ENCODE measurements at places on chromosomes 3 and 15.

GRCh38 chr3:136750209-136750896 lies 1.8 kb downstream of the STAG1 start:
- no peak for DNase-seq

- no peak for DNase-seq
Observed at GRCh38 chr3:71305231-71306206, 278.0 kb downstream of the FOXP1 start.

GRCh38 chr3:50806806-50807205 lies 132.1 kb downstream of the DOCK3 start:
- no peak for DNase-seq

DNA sequence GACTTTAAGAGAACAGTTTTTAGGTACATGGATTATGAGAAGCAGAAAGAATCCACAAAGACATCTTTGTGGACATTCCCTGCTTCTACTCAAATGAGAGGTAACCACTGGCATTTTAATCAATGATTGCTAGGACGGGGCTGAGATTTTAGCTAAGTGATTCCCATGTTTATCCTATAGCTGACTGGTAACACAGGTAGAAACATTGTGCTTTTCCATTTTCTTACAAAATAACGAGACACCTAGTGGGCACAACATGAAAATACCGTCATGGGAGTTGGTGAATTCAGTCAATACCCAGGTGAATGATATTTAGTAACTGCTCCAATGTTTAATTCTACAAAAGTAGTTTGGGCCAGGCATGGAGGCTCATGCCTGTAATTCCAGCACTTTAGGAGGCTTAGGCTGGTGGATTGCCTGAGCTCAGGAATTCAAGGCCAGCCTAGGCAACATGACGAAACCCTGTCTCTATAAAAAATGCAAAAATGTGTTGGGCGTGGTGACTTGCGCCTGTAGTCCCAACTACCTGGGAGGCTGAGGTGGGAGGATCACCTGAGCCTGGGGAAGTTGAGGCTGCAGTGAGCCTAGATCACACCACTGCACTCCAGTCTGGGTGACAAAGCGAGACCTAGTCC lies 37.2 kb upstream of the DENND4A start:
- no peak for DNase-seq

DNA sequence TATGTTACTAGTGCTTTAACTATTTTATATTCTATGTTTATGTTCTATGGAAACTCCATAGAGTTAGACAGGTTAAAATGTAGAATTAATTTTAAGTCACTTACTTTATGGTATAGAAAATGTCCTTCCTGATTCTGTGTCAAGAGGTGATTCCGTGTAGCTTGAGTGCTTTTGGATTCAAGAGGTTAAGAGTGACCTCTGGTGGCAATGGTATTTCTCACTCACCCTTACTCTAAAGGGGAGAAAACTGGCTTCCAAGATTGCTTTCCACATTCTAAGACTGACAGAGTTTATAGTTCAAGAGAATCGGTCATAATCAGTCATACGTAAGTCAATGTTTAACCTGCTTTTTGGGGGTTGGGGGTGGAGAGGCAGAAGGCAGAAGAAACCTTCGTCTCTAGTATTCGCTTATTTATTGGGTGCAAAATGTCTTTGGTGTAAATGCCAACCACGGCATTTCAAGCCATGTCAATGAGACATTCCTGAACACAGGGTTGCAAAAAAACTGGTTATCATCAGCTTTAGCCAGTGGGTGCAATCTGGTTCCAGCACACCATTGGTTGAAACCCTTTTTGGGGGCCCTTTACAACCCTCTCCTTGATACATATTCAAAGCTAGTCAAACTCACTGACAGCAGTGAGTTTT lies 92.0 kb upstream of the VGLL3 start:
- DNase-seq: no peak

DNA sequence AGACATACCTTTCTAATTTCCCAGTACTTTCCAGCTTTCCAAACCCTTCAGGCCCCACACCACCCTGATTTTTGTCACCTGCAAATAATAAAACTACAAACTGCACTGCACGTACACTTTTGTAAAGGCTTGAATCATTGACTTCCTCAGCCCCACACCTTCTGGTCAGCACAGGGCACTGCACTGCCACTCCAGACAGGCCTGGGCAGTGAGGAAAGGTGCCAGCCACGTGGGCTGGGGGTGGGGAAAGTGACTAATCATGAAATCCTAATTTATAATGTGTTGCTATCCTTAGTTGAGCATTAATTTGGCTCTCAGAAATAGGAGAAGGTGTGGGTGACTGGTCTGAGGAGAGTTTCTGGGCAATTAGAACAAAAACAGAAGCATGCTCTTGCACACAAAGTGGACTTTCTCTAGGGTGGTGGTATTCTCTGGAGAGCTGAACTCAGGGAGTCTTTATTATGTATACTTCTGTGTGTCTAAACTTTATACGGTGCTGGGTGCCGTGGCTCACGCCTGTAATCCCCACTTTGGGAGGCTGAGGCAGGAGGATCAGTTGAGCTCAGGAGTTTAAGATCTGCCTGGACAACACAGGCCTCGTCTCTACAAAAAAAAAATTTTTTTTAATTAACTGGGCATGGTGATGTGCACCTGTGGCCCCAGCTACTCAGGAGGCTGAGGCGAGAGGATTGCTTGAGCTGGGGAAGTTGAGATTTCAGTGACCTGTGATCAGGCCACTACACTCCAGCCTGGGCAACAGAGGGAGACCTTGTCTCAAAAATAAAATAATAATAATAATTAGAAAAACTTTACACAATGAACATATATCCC lies 58.2 kb upstream of the FLNB start:
- DNase-seq: no peak

GRCh38 chr3:105499961-105500360 lies 133.3 kb downstream of the ALCAM start:
- DNase-seq: no peak

- DNase-seq: no peak
Observed at GRCh38 chr3:25695731-25696420, 31.2 kb upstream of the TOP2B start.

- DNase-seq: no peak
Observed at GRCh38 chr3:179768080-179768479, 115.2 kb downstream of the USP13 start.

- no peak for DNase-seq
Observed at GRCh38 chr15:55108448-55108847, 88.3 kb downstream of the RSL24D1 start.

DNA sequence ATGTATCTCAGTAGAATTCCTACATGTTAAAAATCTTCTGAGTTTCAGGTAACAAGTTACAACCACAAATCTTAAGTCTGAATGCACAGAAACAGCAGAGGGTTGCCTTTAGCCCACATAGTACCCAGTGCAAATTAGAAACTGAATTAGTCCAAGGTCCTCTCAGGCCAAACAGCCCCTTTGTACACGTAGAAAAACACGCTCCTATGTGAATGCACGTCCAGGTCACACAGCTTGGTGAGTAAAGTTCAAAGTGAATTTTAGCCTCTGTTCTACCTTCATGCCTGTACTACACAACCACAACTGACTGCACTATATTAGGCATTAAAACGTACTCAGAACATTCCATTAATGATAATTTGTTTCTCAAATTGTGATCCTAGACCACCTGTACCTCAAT lies 46.3 kb downstream of the GYG1 start:
- DNase-seq: no peak

GRCh38 chr3:112003321-112004080 lies 4.8 kb downstream of the TAGLN3 start:
- no peak for DNase-seq

- no peak for DNase-seq
Observed at GRCh38 chr3:134445636-134446035, 40.1 kb downstream of the ANAPC13 start.

GRCh38 chr3:169158379-169158778 lies 505.1 kb downstream of the MECOM start:
- no peak for DNase-seq

GRCh38 chr15:56654624-56655023 lies 78.7 kb downstream of the ZNF280D start:
- DNase-seq: no peak

DNA sequence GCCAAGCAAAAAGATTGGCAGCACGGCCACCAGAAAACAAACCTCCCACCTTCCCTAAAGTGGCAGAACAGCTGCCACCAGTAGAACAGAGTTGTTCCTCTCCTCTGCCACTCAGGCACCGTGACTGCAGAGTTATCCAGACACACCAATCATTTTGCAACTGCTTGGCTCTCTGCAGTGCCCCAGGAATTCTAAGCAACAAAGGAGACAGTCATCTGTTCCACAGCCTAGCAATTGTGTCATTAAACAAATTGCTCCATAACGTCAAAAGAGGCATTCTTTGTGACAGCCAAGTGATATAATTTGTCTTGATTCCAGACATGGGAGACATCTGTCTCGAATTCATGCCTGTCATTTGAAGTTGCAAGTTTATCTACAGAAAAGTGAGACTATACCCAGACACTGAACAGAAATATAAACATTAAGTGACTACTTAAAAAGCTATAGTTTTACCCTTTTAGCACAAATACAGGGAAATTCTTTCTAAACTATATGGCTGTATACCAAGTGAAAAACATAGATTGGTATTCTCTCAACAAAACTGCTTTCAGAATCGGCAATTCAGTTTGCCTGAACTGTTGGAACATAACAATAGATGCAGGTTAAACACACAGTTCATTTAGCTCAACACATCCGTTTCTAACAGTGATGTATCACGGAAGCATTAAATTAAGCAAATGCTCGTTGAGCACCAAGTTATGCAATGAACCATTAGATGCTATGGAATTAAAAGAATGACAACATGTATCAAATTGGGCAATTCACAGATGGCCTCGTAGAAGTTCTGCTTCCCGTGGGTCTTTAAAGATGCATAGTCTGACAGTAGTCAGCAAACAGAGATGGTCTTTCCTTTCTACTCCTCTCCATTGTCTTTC lies 281.3 kb downstream of the FGF12 start:
- no peak for DNase-seq

DNA sequence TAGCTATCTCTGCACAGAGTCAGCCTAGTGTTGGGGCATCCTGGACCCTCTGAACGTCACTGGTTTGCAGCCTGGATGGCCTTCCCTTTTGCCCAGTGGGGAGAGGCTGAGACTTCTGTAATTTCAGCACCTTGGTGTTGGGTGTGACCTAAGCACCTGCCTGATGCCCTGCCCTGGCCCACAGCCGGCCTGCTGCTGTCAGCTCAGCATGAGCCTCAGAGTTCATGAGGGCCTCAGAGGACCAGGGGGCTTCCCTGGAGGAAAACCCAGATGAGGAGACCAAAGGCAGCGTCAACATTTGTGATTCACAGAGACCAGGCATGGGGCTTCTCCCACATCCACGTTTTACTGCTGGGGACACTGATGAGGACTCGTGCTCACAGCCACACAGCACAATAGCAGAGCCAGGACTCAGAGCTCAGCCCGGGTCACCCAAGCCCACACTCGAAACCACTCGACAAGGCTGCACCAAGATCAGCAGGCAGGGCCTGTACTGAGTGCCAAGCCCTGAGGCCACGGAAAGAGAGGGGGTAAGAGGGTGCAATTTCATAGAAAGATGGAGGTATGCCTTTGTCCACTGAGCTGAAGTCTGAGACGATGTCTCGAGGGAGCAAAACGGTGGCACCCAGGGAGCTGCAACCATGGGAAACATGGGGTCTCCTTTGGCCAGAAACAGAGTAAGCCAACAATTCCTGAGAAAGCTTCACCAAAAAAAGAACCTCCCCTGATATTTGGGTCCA lies 9.9 kb upstream of the GP9 start:
- no peak for DNase-seq

- no peak for DNase-seq
Observed at GRCh38 chr3:31096661-31097395, 202.4 kb upstream of the GADL1 start.

DNA sequence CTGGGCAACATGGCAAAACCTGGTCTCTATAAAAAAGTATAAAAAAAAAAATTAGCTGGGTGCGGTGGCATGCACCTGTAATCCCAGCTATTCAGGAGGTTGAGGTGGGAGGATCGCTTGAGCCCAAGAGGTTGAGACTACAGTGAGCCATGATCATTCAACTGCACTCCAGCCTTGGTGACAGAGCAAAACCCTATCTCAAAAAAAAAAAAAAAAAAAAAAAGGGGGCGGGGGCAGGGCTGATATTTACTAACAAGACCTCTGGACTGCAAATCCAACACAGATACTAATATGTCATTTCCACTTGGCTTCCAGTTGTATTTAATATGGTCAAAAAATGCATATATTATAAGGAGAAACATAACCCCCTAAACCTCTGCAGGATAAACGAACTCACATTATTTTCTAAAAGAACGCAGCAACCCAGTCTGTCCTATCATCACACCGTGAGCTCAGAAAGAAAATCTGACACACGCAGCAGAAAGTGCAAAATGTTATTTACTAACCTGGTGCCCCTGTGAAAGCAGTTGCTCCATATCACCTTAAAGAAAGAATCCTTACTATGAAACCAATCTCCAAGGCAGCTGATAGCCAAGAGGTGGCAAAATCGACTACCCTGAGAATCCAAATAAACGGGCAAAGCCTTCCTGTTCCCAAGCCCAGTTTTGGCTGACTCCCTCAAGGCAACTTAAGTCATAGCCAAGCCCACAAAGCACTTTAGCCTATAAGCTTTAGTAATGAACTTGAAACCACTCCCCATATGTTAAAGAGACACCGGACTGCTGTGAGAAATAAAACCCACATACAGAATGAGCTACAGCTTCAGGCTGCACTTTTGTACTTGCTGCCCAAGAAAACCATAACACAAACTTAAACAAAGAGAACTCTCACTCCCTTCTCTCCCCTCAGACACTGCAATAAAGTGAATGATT lies 39.3 kb downstream of the PLD1 start:
- no peak for DNase-seq

DNA sequence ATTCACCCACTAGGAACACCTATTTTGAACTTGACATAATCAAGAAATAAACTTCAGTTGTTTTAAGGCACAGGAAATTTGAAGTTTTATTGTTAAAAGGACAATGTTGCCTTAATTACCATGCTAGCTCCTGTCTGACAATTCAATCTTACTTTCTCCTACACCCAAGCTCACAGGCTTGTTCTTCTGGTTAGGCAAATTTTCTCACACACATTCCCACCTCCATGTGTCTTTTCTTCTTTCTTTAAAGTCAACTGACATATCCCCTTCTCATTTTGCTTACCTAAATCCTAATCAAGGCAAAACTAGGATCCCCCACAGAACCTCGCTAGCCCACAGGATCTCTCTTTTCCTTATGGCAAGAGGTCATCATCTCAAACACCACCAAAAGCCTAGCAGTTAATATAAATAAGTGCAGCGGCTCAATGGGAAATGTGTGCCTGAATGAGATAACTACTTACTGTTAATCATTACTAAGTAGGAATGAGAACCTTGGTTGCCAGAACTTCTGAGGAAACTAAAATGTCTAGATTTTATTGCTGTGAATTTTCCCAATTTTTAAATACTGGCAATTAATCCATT lies 189.3 kb downstream of the PLCH1 start:
- DNase-seq: no peak

- DNase-seq: no peak
Observed at GRCh38 chr3:163785693-163786092, 1292.6 kb downstream of the SI start.

GRCh38 chr15:50865515-50866353 lies 42.7 kb upstream of the AP4E1 start:
- no peak for DNase-seq

DNA sequence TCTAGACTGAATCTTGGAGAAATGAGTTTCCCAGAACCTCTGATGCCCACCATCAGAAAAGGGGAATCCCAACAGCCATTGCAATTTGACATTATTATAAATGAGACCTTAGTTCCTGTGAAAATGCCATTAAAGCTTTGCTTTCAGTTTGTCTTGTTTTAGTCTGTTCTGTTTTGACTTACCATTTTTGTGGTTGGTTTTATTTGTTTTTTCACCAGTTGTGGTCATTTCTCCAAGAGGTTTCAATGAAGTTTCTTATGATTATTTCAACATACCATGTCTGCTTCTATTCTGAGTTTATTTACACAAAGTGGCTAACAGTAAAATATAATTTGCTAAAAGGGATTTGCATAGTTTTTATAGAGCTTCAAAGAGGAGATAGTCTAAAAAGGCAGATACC lies 175.0 kb upstream of the MCTP2 start:
- DNase-seq: no peak
